ENCODE measurements at places on chromosomes 12 and 14. TPM values are rescaled to one million over a fixed set of nuclear protein-coding genes. Genes with fewer than 3 reads are reported as not detected.

GRCh38 chr14:54478636-54479215 is 10.1 kb downstream of the GMFB start:
- H3K27me3 ChIP-seq: no peaks in the 10 kb centered on the region
- H3K27ac ChIP-seq: no peak overlapping the region
- no peak for DNase-seq
- H3K4me3 ChIP-seq: no peak overlapping the region

- H3K4me1 ChIP-seq: no peaks in the 10 kb centered on the region
- H3K36me3 ChIP-seq: no peaks in the 10 kb centered on the region
- DNase-seq: no peak
- no peak overlapping the region for H3K27ac ChIP-seq
- no peak overlapping the region for H3K4me3 ChIP-seq
Measured at GRCh38 chr12:42630314-42630713, 40.8 kb upstream of the PRICKLE1 start.

Gene PMCH
- total RNA-seq: not detected

Gene EPYC
- total RNA-seq: not detected

- no peak overlapping the region for H3K27ac ChIP-seq
- H3K4me1 ChIP-seq: no peaks in the 10 kb centered on the region
- H3K4me3 ChIP-seq: no peak overlapping the region
- H3K27me3 ChIP-seq: no peaks in the 10 kb centered on the region
Measured at GRCh38 chr12:106032623-106032925, 106.2 kb downstream of the NUAK1 start.

DNA sequence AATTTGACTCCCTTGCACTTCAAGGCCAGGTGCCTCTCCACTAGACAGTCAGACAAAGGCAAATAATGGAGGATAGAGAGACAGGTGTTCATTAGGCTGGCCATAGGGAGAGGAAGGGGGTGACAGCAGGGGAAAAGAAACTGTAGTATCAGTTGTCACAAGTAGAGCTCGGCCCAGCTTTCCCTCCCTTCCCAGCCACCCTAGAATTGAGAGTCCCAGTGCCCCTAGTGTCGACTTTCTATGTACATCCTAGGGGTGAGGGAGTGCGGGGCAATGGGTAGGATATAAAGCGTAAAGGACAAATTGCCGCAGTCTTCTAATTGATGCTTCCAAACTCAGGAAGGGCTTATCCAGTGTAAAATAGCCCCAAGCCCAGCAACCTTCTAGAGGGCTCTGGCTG is 39.0 kb downstream of the BAZ2A start:
- H3K4me3 ChIP-seq: no peak overlapping the region
- H3K27ac ChIP-seq: no peak overlapping the region
- DNase-seq: no peak
- peaks cover 3% of the 10 kb centered on the region for H3K4me1 ChIP-seq
- no peaks in the 10 kb centered on the region for H3K36me3 ChIP-seq
- H3K27me3 ChIP-seq: no peaks in the 10 kb centered on the region

DNA sequence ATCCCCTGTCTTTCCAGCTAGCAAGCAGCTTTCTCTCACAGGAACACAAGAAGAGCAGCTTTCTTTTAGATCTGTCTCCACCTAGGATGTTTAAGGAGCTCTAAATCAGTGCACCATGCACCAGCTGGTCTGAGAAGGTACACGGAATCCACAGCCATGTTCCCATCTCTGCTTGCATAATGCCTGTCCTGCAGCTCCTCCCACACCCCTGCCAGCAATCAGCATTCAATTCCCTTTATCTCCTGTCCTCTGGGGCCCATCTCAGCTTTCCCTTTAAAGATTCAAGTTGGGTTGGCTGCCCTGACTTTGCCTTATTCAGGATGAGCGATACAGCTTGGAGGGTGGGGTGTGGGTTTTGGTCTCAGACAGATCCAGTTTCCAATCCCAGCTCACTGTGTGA is 826.3 kb downstream of the BCL11B start:
- no peak overlapping the region for H3K4me3 ChIP-seq
- no peaks in the 10 kb centered on the region for H3K27me3 ChIP-seq

Gene CCDC38
- total RNA-seq: not detected

Gene CCDC198
- not detected for total RNA-seq

GRCh38 chr14:99435327-99435726 is 45.3 kb downstream of the SETD3 start:
- no peaks in the 10 kb centered on the region for H3K36me3 ChIP-seq
- no peak overlapping the region for H3K4me3 ChIP-seq
- H3K4me1 ChIP-seq: no peaks in the 10 kb centered on the region
- no peaks in the 10 kb centered on the region for H3K27me3 ChIP-seq
- no peak for DNase-seq
- H3K27ac ChIP-seq: no peak overlapping the region

Gene DTX1
- total RNA-seq: 1.3 TPM

DNA sequence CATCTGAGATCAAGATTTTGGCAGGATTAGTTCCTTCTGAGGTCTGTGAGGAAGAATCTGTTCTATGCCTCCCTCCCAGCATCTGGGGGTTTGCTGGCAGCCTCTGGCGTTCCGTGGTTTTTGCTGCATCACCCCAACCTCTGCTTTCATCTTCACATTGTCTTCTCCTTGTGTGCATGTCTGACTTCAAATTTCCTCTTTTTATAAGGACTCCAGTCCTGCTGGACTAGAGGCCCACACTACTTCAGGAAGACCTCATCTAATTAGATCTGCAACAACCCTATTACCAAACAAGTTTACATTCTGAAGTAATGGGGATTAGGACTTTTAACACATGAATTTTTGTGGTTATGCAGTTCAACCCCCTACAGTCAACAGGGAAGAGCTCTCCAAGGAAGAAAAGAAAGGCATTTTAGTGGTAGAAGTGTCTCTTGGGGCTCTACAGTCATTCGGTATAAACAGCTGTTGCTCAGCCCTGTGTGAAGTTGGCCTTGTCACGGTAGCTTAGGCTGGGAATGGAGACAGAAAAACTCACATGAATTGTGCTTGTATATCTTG is 89.7 kb downstream of the CAND1 start:
- no peaks in the 10 kb centered on the region for H3K36me3 ChIP-seq
- no peak overlapping the region for H3K4me3 ChIP-seq
- no peak overlapping the region for H3K27ac ChIP-seq
- DNase-seq: no peak
- H3K4me1 ChIP-seq: no peaks in the 10 kb centered on the region

DNA sequence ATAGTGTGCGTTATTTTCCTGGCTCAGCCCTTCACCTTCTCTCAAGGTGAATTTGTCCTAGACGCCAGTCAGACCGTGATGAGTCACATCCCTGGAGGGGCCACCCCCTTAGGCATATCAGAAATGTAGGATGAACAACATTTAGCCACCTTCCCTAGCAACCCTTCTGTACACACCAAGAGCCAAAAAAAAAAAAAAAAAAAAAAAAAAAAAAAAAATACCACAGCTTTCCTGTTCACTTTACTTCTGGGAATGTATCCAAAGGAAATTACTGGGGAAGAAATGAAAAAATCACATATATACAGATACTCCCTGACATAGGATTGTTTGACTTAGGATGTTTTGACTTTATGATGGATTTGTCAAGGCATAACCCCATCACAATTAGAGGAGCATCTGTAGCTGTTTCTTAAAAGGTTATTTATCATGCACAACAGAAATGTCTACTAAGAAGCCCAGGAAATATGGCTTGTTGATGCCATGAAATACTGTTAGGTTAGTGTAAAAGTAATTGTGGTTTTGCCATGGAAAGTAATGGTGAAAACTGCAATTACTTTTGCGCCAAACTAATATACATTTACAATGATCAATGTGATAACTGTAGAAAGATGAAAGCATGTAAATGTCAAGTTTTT is 68.2 kb upstream of the BDKRB2 start:
- no peak overlapping the region for H3K4me3 ChIP-seq
- DNase-seq: no peak
- no peaks in the 10 kb centered on the region for H3K27me3 ChIP-seq
- no peak overlapping the region for H3K27ac ChIP-seq
- H3K36me3 ChIP-seq: no peaks in the 10 kb centered on the region
- H3K4me1 ChIP-seq: no peaks in the 10 kb centered on the region

DNA sequence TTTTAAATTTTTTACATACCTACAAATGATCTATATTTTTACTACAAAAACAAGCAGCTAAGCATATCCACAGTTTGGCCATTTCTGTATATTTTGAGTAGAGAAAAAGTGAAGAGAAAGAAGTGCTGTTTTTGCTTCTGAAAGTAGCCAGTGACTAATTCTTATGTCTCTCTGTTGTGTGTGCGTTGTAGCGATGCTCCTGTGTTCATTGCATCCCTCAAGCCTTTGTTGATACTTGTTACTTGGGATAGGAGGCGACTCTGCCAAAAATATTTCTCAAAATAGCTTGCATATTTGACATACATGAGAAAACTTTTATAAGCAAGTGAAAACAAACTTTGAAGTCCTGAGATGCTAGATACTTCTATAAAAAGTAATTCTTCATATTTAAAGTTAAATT is 714.1 kb downstream of the FSCB start:
- H3K27me3 ChIP-seq: no peaks in the 10 kb centered on the region

DNA sequence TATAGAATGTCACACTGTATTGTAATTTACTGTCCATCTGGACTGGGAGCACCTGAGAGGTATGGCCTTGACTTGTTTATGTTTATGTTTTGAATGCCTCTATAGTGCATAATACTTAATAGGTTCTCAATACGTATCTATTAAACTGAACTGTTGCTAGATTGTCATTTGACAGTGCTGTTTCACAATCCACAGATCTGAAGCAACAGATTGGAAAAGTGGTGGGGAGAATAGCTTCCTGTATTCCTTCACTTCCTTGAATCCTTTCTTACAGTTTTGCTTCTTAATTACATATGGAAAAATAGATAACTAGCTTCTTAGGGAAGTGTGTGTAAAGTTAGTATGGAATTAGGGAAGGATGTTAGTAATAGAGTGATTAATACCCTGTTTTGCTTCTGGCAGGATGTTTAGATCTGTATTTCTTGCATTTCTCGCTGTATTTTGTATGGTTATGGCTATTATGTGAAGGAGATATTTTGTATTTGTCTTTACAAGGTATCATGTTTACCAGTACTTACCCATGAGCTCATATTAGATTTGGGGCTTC is 4.5 kb downstream of the CNOT2 start:
- no peak overlapping the region for H3K27ac ChIP-seq
- DNase-seq: no peak
- no peaks in the 10 kb centered on the region for H3K27me3 ChIP-seq
- no peaks in the 10 kb centered on the region for H3K36me3 ChIP-seq

GRCh38 chr14:71070169-71070568 is 162.9 kb downstream of the PCNX1 start:
- no peak overlapping the region for H3K27ac ChIP-seq
- H3K4me3 ChIP-seq: no peak overlapping the region
- no peaks in the 10 kb centered on the region for H3K27me3 ChIP-seq
- H3K36me3 ChIP-seq: peaks cover 4% of the 10 kb centered on the region
- no peak for DNase-seq

Gene KLHL33
- total RNA-seq: 0.05 TPM

Gene TCL1B
- total RNA-seq: not detected

DNA sequence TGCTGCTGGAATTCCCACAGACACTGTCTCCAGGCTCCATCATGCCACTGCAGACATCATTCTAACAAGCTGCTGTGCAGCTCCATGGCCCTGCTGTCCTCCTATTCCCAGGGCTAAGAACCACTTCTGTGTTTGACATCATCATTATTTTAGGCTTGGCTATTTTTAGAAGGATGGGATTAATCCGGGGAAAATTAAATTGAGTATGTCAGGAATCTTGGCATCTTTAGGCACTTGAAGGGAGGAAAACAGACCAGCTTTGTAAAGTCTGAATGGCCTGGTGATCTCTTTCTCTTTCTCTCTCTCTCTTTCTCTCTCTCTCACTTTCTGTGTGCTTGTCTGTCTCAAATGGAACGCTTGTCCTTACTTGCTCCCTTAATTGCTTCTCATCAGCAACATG is 568.3 kb upstream of the FLRT2 start:
- DNase-seq: no peak
- H3K27ac ChIP-seq: no peak overlapping the region
- no peaks in the 10 kb centered on the region for H3K36me3 ChIP-seq
- H3K4me3 ChIP-seq: no peak overlapping the region
- no peaks in the 10 kb centered on the region for H3K4me1 ChIP-seq

All from colonic mucosa (tissue), 4 donors.